Suppressor macrophage treated with lipopolysaccharide for 4 hours (primary cell): ENCODE measurements at places on chromosomes 6 and 20.

DNA sequence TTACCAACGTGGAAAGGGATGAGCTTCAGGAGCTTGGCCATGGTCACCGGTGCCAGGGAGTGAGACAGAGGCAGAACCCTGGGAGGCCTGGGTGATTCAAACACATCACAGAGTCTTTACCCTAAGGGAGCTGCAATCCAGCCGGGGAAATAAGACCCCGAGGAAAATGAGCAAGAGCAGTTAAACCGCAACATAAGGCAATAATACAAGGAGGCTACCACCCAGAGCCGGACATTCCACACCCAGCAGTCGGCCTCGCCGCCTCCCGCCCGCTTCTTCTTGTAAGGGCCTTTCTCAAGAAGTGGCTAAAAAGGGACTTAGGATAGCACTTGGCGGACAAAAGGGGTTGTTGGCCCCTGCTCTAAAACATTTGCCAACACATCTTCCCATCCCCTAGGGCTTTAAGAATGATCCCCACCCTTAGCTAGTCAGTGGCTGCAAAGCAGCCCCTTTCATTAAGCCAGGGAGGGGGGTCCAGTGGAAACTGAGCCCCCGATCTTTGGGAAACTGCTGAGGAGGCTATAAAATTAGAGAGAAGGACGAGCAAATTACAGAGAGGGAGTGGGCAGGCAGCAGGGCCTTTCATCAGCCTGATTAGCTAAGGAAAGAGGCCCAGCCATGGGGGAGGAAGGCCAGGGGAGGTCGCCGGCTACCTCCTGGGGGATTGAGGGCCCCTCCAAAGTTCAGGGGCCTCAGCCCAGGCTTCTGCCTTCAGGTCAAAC, 34.3 kb downstream of the SNX5 start:
- no peak for DNase-seq

DNA sequence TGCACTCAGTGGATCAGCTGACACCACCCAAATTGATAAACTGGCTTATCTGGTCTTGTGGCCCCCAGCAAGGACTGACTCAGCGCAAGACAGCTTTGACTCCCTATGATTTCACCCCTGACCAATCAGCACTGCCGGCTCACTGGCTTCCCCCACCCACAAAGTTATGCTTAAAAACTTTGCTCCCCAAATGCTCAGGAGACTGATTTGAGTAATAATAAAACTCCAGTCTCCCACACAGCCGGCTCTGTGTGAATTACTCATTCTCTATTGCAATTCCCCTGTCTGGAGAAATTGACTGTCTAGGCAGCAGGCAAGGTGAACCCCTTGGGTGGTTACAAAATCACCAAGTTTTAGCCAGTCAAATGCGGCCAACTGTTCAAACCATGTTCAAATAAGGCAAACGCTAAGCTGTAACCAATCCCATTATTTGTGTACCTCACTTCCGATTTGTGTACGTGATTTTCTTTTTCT, 32.5 kb downstream of the SLC22A2 start:
- DNase-seq = no peak

- DNase-seq = no peak
These were observed 52.4 kb downstream of the ATP9A start for GRCh38 chr20:51715856-51716185.

GRCh38 chr6:83182114-83182513, 11.0 kb downstream of the PGM3 start:
- DNase-seq = no peak
